ENCODE measurements at places on chromosomes 13 and 19. TPM values are rescaled to one million over a fixed set of nuclear protein-coding genes. Genes with fewer than 3 reads are reported as not detected.
A peak's percentile ranks its signal among the peaks of the same experiment; 100 is the strongest.

- DNase-seq, result peak; percentile 95
Measured at GRCh38 chr19:38264486-38265212, at the start of gene SPINT2. SPINT2 (plus strand) TSS chr19:38264573; CDS start chr19:38264893, 320 bp downstream.

DNA sequence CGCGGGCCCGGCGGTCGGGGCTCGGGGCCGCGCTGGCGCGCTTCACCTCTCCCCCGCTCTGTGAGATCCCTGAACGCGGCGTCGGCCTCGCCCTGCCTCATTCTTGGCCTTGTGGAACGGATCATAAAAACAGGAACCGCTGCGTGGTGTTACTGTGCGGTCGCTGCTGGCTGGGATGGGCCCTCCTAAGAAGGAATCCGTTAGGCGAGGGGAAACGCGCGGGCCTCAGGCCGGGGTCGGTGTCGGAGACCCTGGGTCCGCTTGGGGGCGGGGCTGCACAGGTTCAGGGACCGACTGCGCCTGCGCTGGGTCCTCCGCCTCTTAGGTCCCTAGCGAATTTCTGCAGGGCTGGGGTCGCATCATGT is 381 bp downstream of the CKAP2 start:
- peak; percentile 94 for DNase-seq

- DNase-seq, result no peak
Measured at GRCh38 chr19:47637550-47637949, 28.6 kb downstream of the BICRA start.

- DNase-seq, result no peak
Measured at GRCh38 chr13:89791971-89792630, 1555.4 kb upstream of the MIR17HG start.

DNA sequence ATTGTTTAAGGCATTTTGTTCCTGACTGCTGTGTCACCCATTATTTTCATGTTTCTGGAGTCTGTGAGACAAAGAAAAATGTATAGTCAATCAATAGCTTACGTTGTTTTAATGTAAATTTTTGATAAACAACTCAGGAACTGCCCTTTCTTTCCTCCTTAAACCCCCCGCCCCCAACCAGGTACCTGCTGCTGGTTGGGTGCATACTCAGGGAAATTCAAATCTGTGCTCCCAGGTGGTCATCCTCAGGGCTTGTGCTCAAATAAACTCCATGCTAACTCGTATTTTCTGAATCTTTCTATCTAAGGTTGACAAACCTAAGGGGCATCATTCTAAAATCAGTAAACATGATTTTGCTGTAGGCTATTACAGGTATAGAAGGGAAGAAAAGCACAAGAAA is 4.1 kb upstream of the CDC16 start:
- peak; percentile 72 for DNase-seq

GRCh38 chr13:79084802-79085424 is 321.1 kb downstream of the RBM26 start:
- DNase-seq, result no peak

- DNase-seq, result no peak
Measured at GRCh38 chr13:33785384-33785783, 32.6 kb upstream of the RFC3 start.

GRCh38 chr13:99630269-99630898 is 129.1 kb downstream of the TM9SF2 start:
- DNase-seq, result no peak

GRCh38 chr13:79227418-79227817 is 178.6 kb downstream of the RBM26 start:
- DNase-seq, result no peak

GRCh38 chr19:42466521-42467182 is 23.9 kb upstream of the CXCL17 start:
- no peak for DNase-seq

DNA sequence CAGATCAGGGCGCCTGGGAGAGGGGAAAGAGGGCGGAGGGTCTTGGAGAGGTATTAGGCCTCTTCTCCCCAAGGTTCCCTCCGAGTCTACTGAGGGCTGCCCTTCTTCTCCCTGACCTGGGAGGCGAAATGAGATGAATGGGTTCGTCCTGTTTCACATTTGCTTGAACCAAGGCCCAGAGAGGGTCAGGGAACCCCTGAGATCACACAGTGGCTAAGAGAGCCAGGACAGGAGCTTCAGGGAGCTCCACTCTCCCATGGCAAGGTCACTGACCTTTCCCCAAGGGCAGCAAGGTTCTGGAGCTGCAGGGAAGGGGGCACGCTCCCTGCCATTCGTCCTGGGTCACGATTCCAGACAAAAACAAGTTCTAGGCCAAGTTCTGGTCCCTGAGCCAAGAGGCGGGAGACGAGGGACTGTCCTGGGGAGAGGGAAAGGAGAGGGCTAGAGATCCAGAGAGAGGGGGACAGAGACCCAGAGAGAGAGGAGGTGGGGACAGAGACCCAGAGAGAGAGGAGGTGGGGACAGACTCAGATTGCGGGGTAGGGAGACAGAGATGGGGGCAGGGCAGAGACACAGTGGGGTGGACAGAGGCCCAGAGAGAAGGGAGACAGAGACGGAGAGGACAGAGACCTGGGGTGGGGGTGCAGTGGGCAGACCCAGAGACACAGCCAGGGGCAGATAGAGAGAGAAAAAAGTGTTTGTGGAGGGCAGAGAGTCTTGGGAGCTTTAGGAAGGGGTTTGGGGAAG is 541 bp downstream of the ASPDH start:
- no peak for DNase-seq

ZNF442 gene
- total RNA-seq, result 1.0 TPM
